ENCODE measurements at places on chromosomes 1 and 21.

GRCh38 chr1:204360314-204360713, 585 bp upstream of the PLEKHA6 start:
- no peak for DNase-seq

DNA sequence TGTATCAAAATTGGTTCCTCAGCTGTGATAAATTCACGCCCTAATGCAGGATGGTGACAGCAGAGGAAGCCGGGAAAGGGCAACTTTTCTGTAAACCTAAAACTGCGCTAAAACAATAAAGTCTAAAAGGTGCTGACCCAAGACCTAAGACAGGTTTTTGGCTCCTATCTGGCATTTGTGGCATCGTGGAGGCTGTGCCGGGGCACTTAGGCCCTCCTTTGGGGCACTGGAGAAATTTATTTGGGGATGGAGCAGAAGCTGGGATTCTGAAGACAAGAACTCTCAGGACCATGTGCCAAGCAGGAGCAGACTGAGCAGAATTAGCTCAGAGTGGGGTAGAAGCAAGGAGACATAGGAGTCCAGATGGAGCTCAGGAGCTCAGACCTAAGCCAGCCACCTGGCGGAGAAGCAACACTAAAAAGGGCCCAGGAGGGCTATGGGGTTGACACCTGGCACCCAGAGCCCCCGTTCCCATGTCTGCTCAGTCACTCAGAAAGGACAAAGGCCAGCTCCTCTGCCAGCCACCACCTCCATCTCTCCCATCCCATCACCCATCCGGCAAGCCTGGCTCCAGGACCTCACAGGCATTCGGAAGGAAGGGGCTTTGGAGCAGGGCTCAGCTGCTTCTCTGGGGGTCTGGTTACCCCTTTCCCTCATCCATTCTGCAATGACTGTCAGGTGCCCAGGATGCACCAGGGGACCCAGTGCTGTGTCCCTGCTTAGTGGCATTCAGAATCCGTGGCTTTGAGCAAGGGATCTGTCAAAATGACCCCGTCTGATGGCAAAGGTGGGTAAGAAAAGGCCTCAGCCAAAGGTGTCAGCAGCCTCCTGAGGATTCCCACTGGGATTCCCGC, 347.7 kb downstream of the NPHP4 start:
- DNase-seq, result no peak

- DNase-seq, result no peak
Measured at GRCh38 chr1:159779403-159779851, 1.3 kb upstream of the DUSP23 start.

GRCh38 chr1:223264983-223265908, 98.7 kb downstream of the SUSD4 start:
- DNase-seq, result no peak

GRCh38 chr1:212291505-212292134, 6.4 kb downstream of the PPP2R5A start:
- peak; percentile 76 for DNase-seq

DNA sequence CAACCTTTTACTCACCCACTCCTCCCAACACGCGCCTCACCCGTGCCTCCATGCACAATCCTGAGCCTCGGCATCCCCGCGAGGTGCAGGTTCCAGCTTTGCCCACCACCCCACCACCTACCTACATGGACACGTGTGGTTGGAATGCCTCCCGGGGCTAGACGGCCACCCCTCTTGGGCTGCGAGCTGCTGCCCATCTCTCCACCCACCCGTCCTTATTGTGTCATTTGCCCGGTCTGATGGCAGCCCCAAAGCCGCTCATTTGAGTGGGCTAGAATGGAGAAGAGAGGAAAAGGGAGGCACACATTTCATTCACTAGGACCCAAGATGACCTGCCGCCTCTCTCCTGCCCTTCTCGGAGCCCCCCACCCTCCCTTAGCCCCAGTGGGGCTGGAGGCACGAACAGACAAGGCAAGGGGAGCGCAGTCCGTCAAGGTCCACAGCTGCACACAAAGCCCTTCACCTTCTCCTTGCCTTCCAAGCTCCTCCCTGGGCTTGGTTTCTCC, 785 bp downstream of the ZNF697 start:
- DNase-seq, result no peak

GRCh38 chr1:26359981-26360806, 6.3 kb upstream of the CRYBG2 start:
- peak; percentile 56 for DNase-seq

DNA sequence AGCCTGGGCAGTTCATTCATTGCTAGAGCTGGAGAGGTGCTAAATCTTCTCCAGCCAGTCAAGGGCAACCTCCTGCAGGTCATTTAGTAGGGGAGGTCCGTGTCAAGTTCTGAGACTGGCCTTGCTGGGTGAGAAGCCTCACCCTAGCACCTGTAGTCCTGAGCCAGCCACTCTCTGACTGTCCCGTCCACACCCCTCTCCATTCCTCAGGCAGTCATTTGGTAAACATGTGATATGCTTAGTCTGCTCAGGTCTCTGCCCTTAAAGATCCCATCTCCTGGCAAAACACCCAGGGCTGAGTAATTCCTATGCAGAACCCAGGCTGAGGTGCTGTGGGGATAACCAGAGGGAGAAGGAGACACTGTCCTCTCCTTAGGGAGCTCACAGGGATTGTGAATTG, 13.7 kb upstream of the IGFN1 start:
- DNase-seq, result no peak

DNA sequence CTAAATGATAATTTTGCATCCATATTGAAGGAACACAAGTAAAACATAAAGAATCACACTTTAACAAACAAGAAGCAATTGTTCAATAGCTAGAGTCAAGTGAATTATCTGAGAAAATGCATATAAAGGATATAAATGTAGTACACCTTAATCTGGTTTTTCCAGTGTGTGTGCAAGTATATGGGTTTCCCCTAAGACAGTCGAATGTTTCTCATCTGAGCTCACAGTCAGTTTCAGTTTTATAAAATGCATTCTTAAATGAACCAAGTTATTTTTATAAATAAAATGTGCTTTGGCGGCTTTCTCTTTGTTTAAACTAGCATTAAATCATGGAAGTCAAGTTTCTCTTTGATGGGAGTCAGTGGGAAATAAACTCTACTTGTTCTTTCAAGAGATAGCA, 125.9 kb downstream of the PTPRC start:
- no peak for DNase-seq

DNA sequence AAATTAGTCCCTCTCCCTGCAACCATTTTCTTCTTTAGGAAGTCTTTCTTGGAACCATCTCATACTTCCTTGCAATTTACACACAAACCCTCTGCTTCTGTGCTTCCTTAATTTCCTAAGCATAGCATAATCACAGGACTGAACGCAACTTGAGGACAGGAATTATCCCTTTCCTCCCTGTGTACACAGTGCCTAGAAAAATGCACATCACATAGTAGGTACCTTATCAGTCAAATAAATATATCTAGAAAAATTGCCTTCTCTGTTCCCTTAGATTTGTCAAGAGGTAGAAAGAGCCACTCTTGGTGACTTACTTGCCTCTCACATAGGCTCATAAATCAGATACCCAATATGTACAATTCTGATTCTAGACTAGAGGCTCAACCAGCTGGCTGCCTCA, 4.9 kb downstream of the ASPM start:
- DNase-seq, result no peak

GRCh38 chr1:87805666-87806378, 477.1 kb downstream of the LMO4 start:
- no peak for DNase-seq

GRCh38 chr1:110520827-110521226, 1.9 kb upstream of the KCNA10 start:
- DNase-seq, result no peak

DNA sequence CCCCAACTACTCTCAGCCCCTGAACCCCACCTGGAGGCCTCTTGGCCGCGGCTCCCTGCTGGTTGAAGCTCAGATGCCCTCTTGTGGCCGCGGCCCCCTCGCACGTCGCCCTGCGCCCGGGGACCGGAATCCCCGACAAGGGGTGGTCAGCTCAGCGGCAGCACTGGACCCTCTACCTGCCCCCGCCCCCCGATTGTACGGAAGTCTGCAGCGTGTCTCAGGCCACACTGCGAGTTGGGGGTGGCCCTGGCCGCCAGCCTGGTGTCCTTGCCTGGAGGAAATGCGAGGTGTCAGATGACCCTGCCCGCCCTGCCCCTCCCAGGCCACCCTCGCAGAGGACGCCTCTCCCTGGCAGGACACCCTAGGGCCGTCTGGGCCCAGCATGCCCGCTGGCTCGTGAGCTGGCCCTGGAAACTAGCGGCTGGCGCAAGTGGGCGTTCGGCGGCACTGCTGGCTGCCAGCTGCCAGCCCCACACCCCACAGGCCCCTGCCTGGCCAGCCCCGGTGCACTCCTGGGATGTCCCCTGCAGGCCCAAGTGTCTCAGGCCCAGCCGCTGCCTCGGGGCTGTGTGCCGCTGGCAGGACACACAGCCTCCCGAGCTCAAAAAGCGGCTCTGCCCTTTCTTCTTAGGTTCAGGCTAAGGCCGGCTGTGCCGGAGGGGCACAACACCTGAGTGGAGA, 60.8 kb downstream of the EDN2 start:
- DNase-seq, result no peak

Measured in CD4-positive, alpha-beta T cell treated with Interleukin-1 beta for 1 hour (primary cell).